ENCODE measurements at places on chromosomes 7 and 10.

DNA sequence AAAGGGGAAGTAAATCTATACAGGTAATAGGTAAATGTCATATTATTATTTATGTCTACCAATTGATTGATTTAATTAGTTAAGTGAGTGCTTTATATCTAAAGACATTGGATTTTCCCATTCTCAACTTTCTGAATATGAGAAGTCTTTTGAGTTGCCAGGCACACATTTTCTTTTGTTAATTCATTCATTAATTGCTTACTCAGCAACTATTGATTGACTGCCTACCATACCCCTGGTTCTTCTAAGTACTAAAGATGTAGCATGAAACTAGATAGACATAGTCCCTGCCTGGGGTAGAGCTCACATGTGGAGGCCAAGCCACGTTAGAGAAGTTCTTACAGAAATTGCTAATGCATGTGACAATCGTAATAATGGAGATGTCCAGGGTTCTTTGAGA lies 253.1 kb upstream of the LYZL1 start:
- DNase-seq = no peak

DNA sequence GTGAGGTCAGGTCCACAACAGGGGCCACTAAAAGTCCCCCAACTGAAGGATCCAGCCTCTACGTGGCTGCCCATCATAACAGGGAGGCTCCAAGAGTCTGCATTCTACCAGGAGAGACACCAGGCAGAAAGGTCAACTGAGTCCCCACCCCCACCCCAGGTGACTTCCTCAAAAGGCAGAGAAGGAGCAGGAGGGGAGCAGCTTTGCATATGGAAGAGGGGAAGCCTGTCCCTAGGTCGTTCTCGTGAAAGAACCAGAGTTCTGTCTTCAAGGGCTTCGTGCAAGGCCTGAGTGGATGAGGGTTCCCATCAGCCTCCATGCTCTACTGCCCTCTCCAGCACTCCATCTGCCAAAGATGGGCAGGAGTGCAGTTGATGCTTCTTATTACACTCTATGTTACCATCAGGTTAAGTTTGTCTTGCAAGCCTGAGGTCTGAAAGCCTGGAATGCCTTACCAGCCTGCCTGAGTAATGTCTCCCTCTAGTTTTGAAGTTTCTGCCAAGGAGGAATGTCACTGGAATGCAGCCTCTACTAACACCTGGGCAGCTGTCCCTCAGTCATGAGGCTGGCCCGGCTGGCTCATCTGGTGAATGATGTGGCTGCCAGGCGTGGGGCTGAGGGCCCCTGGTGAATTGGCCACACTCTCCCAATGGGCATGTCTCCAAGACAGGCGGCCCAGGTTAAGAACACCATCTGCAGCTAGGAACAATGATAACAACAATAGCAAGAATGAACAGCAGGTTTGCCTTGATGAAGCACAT lies 54.3 kb upstream of the SMNDC1 start:
- peak; percentile 51 for DNase-seq

- DNase-seq = no peak
Measured at GRCh38 chr10:80599424-80599847, 61.7 kb downstream of the SH2D4B start.

- peak; percentile 45 for DNase-seq
Measured at GRCh38 chr10:75111907-75112679, 637 bp downstream of the SAMD8 start.

DNA sequence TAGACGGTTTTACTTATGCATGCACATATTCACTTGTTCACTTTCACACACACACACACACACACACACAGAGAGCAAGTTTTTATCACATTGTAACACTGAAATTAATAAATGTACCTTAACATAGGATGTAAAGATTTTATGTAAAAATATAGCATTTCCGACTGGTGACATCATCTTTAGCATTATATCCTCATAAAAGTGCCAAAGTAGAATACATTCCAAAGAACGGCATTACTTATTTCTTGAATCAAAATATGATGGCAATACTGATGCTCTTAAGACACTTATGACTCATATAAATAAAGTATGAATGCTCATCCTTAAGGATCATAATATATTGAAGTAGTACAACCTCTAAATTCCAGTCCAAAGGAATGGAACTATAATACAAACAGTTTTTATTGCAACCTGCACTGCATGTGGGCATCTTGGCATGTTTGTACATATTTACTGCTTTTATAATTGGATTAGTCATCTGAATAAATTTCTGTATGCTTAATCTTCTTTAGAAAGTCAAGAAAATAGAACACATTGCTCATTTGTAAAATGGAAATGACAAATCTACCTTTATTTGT lies 290.0 kb upstream of the SEMA3A start:
- DNase-seq = no peak

GRCh38 chr10:76082232-76082631 lies 650.8 kb downstream of the LRMDA start:
- DNase-seq = no peak

DNA sequence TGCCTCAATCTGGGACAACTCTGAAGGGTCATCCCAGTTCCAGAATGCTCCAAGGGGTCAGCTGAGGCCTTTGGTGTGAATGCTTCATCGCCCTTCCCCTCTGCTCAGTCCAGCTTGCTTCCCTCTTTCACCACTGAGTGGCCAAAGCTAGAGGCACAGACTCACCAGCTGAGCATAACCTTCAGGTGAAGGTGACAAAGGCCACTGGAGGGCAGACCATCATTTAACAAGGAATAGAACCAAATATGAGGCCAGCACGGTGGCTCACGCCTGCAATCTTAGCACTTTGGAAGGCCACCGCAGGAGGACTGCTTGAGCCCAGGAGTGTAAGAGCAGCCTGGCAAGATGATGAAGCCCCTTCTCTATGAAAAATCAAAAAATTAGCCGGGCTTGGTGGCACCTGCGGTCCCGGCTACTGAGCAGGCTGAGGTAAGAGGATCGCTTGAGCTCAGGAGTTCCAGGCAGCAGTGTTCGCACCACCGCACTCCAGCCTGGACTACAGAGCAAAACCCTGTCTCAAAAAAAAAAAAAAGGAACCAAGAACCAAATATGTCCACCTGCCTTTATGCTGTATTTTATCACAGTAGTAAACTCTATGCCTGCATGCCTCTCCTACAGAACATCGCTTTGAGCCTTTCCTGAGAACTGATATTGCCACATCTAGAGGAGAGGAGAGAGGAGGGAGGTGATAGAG lies 13.4 kb downstream of the PRKAG2 start:
- DNase-seq = no peak

DNA sequence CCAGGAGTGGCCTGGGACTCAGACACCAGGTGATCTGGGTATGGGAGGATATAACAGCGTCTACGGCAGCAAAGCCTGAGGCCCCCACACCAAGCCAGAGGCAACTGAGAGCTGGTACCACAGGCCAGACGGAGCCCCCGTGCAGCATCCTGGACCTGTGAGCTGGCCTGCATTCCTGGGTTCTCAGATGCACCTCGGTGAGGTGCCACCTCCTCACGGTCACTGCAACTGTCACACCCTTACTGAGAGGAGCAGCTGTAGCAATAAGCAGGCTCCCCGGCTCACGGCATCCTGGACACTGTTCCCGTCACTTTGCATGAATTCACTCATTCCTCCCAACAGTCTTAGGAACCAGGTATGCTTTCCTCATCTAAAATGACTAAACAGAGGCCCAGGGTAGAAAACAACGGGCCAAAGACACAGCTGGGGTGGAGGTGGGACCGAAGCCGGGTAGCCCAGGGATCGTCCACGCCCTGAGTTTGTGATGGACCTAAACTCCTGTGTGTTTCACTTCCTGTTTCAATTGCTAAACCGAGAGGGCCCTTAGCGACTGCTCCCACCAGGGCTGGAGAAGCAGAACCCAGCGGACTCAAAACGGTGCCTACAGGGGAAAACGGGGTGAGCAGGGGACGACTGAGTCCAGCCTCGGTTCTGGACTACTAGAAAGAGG lies 98.7 kb downstream of the CTBP2 start:
- DNase-seq = no peak
